ENCODE measurements at places on chromosomes 3 and 15. TPM values are rescaled to one million over a fixed set of nuclear protein-coding genes. Genes with fewer than 3 reads are reported as not detected.

Gene LHFPL4
- not detected for total RNA-seq

GRCh38 chr3:110430146-110430545 lies 641.5 kb upstream of the NECTIN3 start:
- DNase-seq: no peak

DNA sequence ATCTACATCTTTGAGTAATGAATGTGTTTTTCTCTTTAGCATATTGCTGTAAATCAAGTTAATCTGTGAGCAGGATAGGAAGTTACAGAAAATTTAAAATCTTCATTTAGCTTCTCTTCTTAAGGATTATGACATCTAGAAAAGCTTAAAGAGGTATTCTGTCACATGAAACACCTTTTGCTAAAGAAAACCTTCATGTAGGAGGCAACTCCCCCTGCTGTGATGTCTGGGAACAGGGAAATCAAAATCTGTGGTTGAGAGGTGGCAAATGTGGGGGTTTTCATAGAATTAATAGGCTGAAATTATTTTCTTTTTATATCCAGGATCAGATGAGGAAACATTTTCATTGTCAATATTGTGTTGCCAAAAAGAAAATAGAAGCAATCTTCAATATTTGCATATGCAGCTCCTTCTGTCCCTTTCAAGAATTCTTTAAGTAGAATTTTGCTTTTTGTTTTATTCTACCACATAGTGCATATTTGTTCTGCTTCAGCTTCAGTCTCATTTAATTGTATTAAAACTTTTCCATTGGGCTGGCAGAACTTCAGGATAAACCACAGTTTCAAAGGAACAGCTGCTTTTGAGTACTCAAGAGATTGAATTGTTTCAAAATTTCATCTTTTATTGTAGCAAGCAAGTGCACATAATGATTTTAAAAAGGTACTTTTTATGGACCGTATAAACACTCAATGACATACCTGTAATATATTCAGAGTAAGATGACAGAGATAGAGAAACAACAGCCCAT lies 128.4 kb downstream of the RAP2B start:
- no peak for DNase-seq

GRCh38 chr3:90015688-90016356 lies 908.4 kb downstream of the EPHA3 start:
- no peak for DNase-seq

GRCh38 chr15:44315126-44315525 lies 26.6 kb downstream of the GOLM2 start:
- no peak for DNase-seq

Measured in epithelial cell of proximal tubule (primary cell).